ENCODE measurements at places on chromosomes 7 and 10. TPM values are rescaled to one million over a fixed set of nuclear protein-coding genes. Genes with fewer than 3 reads are reported as not detected.

TACR2 gene
- total RNA-seq, result under 0.01 TPM

LEP gene
- not detected for total RNA-seq

MYOZ1 gene
- total RNA-seq, result under 0.01 TPM

SVIL gene
- 122 TPM for total RNA-seq

COL26A1 gene
- not detected for total RNA-seq

STOX1 gene
- total RNA-seq, result not detected

GPR26 gene
- total RNA-seq, result not detected

ELOVL3 gene
- total RNA-seq, result 0.47 TPM

NUTM2D gene
- total RNA-seq, result 1.6 TPM

HOGA1 gene
- total RNA-seq, result 0.34 TPM

CALHM3 gene
- not detected for total RNA-seq

MACROH2A2 gene
- 11.0 TPM for total RNA-seq

CTAGE4 gene
- total RNA-seq, result 0.32 TPM

IFIT1B gene
- total RNA-seq, result under 0.01 TPM

PBLD gene
- 6.4 TPM for total RNA-seq

ANKRD61 gene
- not detected for total RNA-seq

TLX1 gene
- total RNA-seq, result not detected

CALML5 gene
- not detected for total RNA-seq

FKBP6 gene
- total RNA-seq, result not detected

PAX2 gene
- not detected for total RNA-seq

MBL2 gene
- total RNA-seq, result not detected

GPR85 gene
- total RNA-seq, result 1.9 TPM
